ENCODE measurements at places on chromosomes 6 and 20. TPM values are rescaled to one million over a fixed set of nuclear protein-coding genes. Genes with fewer than 3 reads are reported as not detected.

Gene ADGRG6
- 22.5 TPM for total RNA-seq

Gene CALHM5
- total RNA-seq: 10.6 TPM

Gene DACT2
- total RNA-seq: not detected

Gene CYP21A2
- not detected for total RNA-seq

Gene OR2B6
- not detected for total RNA-seq

GRCh38 chr6:3911614-3912336, 62.6 kb downstream of the FAM50B start:
- DNase-seq: peak; percentile 92

DNA sequence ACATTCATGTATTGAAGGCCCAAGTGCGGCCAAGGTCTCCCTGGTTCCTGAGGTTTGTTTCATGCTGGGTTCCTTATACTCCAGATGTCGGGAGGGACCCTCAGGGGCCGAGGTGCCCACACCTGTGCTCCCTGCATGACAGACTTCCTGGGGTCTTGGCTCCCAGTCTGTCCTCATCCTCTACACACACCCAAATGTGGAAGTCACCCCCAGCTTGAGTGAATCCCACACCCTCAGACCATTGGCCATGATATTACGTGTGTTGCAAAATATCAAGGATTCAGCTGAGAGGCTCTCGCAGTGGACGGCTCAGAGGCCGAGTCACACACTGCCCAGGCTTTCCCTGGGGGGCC, 82.2 kb upstream of the DUSP22 start:
- no peak for DNase-seq

DNA sequence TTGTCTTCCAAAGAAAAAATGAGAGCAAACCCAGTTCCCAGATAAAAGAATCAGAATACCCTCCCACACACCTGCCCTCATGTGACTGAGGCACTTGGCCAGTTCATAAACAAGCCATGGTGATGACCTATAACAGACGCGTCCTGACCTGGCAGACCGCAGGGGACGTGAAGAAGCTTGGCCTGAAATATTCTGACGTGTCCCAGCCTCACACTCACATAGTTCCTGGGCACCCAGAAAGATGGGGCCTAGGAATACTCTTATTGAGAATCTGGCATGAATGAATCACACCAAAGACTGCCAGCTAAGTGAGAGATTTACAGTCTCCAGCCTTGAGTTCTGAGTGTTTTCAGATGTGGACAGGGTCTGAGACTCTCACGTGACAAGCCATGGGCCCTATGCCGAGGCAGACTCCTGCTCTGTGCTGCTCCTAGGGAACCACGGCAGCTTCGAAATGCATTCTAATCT, 17.2 kb upstream of the MAP3K4 start:
- peak; percentile 97 for DNase-seq

- peak; percentile 69 for DNase-seq
Measured at GRCh38 chr6:144033816-144034735, 26.0 kb upstream of the PLAGL1 start.

- DNase-seq: no peak
Measured at GRCh38 chr6:42958125-42958524, 2.4 kb upstream of the GNMT start.

DNA sequence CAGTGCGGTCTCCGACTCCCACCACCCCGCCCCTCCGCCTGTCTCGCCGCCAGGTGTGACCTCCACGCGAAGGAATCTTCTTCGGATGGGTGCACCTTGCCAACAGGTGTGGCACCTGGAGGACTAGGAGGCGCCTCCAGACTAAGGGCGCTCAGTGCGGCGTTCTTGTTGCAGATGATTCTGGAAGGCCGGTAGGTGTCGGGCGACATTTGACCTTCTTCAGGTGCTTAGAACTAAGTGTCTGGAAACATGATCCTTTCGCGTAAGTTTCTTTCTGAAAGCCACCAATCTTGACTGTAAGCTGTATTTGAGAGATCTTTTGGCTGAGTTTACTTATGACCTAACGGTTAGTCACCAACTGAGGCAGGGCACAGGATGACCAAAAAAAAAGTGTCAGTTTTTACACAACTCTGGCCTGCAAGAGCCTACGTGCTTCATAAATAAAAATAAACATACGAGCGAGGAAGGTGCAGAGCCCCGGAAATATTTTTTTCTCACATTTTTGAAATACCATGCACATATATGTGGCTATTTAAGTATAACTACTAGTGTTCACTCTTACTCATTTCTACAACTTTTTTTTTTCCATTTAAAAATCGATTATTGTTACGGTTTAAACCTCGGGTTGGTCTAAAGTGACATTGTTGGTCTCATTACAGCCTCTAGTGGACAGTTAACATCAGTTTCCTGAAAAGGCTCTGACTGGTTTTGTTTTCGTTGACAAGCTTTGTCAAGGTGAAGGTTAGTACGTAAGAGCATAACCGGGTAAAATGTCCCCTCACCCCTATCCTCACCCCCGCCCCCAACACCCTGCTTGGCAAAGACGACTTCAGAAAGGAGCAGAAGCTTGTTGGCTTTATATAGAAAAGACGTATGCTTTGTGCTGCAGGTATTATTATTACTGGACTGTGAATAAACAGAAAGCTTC, 1.6 kb upstream of the ATXN1 start:
- peak; percentile 97 for DNase-seq

Data from IMR-90 (cell line).